ENCODE measurements at places on chromosomes 3 and 15. TPM values are rescaled to one million over a fixed set of nuclear protein-coding genes. Genes with fewer than 3 reads are reported as not detected.

DNA sequence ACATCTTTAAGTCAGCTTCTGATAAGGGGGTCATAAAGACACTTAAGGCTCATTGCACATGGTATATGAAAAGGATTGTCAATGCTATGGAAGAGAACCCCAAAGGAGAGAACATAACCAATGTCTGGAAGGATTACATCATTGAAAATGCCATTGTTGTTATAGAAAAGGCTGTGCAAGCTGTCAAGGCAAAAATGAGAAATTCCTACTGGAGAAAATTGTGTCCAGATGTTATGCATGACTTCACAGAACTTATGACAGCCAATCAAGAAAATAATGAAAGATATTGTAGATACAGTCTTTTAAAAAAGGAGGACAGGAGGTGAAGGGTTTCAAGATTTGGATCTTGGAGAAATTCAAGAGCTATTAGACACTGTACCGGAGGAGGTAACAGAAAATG, 96.3 kb upstream of the MBNL1 start:
- DNase-seq, result no peak

GRCh38 chr3:72217570-72217969, 432.6 kb upstream of the PROK2 start:
- DNase-seq, result no peak

GRCh38 chr3:58434511-58434910, 879 bp upstream of the PDHB start:
- no peak for DNase-seq

GRCh38 chr15:101541501-101542292, 52.2 kb upstream of the PCSK6 start:
- no peak for DNase-seq

- DNase-seq, result no peak
Observed at GRCh38 chr3:45441584-45442310, 53.4 kb downstream of the LARS2 start.

- no peak for DNase-seq
Observed at GRCh38 chr15:60799885-60800284, 320.9 kb upstream of the ICE2 start.

GRCh38 chr3:115633467-115633866, 10.2 kb downstream of the GAP43 start:
- no peak for DNase-seq

DNA sequence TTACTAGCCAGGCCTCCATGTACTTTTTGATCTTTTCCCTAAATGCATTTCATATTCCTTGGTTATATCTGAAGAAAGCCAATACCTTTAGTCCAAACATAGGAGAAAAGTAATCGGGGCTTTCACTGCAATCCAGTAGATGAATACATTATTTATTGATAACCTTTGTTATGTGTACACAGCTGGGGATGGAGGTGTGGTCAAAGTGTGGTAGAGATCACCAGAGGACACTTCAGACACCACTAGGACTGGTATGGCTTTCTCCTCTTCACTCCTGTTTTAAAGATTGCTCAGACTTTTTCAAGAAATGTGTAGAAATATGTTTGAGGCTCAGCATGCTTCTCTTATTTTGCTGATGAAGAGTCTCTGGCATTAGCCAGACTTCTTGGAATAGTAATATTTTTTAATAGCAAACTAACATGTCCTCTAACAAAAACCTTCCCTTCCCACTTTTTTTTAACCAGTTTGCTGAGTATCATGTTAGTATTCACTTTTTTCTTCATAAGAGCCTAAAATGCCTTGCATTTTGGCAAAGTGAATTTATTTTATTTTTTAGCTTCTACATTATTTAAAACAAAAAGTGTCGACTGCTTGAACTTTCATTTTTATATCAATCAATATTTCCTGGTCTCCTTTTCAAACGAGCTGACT, 65.6 kb upstream of the MBNL1 start:
- DNase-seq, result no peak

DNA sequence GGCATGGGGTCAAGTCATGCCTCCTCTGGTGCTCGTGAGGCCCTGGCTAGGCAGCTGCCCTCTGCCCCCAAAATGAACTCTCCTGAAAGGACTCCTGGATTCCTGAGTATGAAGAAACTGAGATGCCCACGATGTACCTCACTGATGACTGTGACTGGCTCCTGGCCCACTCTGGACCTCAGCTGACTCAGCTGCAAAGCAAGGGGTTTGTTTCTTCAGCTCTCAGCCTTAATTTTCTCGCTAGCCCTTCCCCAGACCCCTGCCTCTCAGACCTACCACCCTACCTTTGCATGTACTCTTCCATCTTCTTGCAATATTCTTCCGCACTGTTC, 5.2 kb upstream of the GNAI2 start:
- DNase-seq, result no peak

- DNase-seq, result no peak
Observed at GRCh38 chr15:42068601-42069000, 25.8 kb downstream of the PLA2G4D start.

DNA sequence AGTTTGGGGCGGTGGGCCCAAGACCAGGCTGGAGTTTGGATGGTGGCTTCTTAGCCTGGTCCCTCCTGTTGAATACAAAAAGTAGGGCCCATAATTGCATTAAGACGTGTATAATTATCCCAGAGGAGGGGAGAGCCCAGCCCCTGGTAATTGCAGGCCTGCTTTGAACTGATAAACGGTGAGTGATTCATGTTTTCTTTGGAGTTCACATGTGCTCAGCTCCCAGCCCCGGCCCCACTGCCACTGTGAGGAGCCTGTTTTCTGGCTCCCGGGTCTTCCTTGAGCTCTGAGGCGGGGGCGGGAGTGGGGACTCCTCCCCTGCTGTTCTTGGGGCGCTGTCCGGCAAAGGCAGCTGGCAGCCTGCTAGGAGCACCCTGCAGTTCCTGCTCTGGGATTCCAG, 3.1 kb downstream of the PLXNA1 start:
- DNase-seq, result peak; percentile 67

- no peak for DNase-seq
Observed at GRCh38 chr3:41162541-41162940, 36.8 kb upstream of the CTNNB1 start.

DNA sequence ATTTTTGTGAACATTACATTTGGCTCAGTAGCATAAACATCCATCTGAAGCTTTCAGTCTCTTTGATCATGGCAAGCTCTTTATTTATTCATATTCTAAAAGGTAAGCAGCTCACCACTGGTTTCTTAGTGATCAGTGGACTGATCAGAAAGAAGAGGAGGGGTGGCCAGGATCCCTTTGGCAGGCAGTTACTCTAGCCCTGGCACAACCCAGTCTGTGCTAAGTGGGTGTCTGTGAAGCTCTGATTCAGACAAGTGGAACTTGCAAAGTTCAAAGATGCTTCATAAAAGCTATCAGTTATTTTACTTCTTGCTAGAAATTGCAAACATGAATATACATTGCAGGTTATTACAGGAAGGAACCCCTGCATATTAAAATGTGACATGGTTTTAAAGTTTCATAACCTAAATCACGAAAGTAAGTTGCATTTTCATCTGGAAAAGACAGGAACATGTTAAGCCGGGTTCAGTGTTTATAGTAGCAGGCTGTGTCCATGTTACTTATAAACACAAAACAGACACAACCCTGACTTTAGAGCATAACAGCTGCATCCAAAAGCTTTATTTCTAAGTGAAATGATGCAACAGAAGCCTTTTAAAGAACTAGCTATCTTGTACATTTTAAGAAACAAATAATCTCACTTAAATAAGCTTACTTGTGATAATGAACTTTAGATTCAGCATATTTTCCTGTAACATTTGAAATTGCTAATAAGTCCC, 785.3 kb downstream of the MCTP2 start:
- no peak for DNase-seq

DNA sequence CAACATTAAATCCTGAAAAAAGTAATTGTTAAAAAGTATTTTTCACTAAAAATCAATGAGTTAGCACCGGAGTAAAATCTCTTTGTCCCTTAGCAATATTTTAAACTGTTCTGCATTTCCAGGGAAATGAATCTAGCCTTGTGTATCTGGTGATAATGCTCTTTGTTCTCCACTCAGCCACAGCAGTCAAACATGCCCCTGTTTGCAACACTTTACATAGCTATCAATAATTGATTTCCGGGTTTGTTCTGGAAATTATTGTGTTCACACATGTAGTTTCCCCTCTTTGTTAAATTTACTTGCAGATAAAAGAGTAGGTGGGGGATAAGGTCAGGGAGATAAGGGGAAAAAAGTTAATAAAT, 3.6 kb upstream of the A4GNT start:
- DNase-seq, result no peak

DNA sequence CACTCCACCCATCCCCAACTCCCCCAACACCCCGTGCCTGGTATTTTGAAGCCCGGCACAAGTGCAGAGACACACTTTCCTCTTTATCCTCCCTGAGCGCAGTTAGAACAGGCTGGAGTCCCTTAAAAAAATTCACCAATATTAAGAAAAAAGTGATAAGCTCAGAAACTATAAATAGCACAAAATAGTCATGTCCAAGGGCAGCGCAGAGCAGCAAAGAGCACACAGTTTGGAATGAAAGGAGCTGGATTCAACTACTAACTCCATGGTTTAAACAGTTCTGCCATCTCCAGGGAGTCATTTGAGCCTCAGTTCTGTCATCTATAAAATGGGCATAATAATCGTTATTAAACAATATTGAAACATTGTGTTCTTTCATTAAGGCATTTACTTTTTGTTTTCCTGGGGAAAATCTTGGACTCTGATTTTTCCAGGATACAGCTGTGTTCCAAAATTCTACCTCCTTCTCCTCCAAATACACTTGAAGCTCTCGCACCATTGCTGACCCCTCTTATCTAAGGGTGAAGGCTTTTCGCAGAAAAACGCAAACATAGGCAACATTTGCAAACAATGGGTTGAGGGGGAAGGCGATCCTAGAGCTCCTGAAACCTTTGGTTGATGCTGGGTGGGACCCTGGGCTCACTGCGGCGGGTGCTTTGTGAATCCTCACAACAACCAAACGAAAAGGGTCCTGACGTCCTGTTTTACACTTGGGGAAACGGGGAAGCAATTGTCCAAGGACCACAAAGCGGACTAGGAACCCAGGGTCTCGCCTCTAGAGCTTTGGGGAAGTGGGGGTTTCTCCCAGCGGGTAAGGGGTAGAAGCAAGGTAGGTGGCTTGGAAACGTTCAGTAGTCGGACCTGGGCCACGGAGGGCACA, 41.8 kb downstream of the EPHB3 start:
- no peak for DNase-seq

- no peak for DNase-seq
Observed at GRCh38 chr3:126450219-126450618, 25.5 kb downstream of the ZXDC start.

DNA sequence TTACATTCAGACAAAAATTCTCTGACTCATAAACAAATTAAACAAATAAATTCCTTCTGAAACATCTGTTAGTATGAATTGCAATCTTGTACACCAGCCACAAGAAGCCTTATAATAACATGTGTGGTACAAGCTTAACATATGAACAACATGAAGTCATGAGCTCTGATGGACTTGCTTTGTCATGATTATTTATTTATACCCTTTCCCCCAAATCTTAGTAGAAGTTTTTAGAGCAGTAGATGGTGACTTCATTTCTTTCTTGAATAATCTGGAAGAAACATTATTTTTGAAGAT, 633.4 kb downstream of the EPHA3 start:
- no peak for DNase-seq

GRCh38 chr15:78058401-78058935, 19.0 kb downstream of the TBC1D2B start:
- DNase-seq, result no peak

- DNase-seq, result no peak
Observed at GRCh38 chr3:71759401-71759800, 5.7 kb downstream of the GPR27 start.

- DNase-seq, result no peak
Observed at GRCh38 chr3:191958980-191959671, 498.2 kb downstream of the PYDC2 start.

DNA sequence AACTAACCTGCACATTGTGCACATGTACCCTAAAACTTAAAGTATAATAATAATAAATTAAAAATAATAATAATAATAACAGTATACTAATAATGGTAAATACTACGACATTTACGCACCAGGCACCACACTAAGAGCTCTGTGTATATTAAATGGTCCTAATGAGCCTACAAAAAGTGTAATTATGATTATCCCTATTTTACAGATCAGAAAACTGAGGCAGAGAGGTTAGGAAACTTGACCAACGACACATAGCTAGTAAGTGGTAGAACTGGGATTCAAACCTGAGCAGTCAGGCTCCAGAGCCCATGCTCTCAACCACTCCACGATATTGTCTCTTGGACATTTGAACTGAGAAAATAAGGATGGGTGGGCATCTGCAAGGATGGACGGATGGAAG, 15.0 kb downstream of the KIF7 start:
- DNase-seq, result no peak

DNA sequence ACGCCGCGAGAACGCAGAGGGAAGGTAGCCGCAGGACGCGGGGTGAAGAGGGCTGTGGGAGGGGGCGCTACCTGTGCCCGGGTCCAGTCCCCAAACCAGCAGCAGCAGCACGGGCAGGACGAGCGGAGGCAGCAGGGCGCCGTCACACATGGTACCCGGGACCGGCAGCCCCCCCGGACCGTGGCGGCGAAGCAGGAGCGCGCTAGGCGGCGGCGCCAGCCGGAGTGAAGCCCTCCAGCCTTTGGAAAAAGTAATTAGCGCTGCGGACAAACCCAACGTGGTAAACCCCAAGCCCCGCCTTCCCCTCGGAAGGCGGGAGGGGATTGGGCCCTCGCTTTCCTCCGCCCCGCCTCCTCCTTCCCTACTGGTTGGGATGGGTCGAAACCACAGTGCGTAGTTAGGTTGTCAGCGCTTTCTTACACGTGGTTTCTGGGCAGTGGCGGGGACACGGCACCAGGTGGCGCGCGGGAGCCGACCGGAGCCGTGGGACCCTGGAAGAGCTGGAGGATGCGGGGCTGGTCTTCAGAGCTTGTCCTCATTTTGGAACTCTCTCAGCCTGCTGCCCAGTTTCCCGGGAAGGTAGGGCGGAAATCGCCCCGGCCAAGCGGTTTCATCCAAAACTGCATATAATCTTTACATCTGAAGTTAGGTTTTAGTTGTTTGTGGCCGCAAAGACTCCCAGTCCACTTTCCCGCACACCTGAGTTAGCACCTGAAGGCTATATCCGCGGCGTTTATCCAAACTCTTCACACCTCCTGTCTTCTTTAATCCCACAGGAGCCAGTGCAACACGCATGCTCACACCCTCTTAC, at the start of gene ADAMTS17:
Gene ADAMTS17 (minus strand): TSS at position 226 of the 811 bp plus-strand sequence. CDS start 76 bp downstream, at position 150.
- DNase-seq, result peak; percentile 97

GRCh38 chr3:111729087-111729846, 129.8 kb upstream of the PHLDB2 start:
- DNase-seq, result peak; percentile 74

Gene CD200R1
- 0.09 TPM for total RNA-seq

Gene FAM219B
- total RNA-seq, result 19.1 TPM

Gene LRRC31
- total RNA-seq, result not detected

Gene KNG1
- not detected for total RNA-seq

Gene GASK1A
- 0.11 TPM for total RNA-seq

Gene PATL2
- total RNA-seq, result 0.11 TPM

Gene SAMMSON
- not detected for total RNA-seq

Gene COL8A1
- total RNA-seq, result 5.2 TPM

Gene USP13
- 6.5 TPM for total RNA-seq

Gene CCK
- 0.42 TPM for total RNA-seq

Gene CELF6
- total RNA-seq, result 0.57 TPM

Gene AHSG
- total RNA-seq, result not detected

Gene MFGE8
- total RNA-seq, result 13.9 TPM

Gene IQCF5
- not detected for total RNA-seq

Gene BDH1
- total RNA-seq, result 6.9 TPM

Gene MAN2A2
- total RNA-seq, result 8.2 TPM

Gene KIF23
- total RNA-seq, result 107 TPM
